Pancreas (tissue), 10 donors: ENCODE measurements at places on chromosomes 6 and 20.

GRCh38 chr6:113690281-113691259 is 166.6 kb upstream of the MARCKS start:
- no peak for DNase-seq

- no peak for DNase-seq
Observed at GRCh38 chr6:116439522-116440051, 21.6 kb upstream of the CALHM6 start.

GRCh38 chr20:52683761-52684160 is 288.4 kb upstream of the TSHZ2 start:
- no peak for DNase-seq

DNA sequence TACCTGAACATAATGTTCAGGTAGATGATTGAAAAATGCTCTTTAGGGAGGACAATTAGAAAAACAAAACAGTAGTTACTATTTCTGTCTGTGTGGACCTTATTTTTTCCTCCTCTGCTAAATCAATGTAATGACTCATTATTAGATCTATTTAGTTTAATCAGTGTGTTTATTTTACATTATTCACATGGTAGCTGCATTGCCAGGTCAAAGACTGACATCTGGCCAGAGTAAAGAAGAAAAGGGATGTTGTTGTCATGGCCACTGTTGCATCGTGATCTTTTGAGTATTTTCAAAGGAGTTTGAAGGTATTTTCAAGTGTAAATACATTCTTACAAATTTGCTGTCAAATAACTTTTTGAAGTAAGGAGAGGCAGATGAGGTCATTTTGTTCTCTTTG is 5.9 kb downstream of the CMTR1 start:
- DNase-seq = no peak

- peak; percentile 80 for DNase-seq
Observed at GRCh38 chr6:97947841-97948240, 664.8 kb upstream of the MMS22L start.

DNA sequence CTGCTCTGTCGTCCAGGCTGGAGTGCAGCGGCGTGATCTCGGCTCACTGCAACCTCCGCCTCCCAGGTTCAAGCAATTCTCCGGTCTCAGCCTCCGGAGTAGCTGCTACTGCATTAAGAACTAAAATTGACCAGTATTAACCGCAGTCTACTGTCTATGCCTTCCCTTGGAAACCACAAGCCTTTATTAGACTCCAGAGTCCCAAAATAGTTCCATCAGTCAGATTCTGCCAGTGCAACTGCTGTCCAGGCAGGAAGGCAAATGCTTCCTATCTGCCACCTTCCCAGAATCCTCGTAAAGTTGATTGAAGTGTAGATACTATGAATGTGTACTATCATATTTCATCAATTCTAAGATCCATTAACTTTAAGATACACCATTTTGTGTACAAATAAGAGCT is 16.7 kb downstream of the KAT14 start:
- DNase-seq = no peak

DNA sequence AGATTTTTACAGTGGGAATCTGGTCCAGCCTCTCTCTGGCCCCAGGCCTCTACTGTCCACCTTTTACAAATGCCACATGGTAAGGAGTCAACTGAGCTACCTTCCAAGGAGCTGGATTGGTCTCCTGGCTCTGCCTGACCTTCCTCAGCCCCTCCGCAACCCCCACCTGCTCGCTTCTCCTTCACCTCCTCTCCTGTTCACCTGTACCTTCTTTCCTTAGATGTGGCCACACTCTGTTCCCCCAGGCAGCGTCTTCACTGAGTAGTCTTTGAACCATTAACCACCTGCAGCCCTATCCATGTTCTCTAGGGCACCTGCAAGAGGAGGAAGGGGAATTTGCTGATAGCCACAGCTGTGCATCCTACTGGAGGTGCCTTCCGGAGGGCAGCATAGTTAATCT is 55.3 kb upstream of the DDR1 start:
- DNase-seq = no peak

- DNase-seq = no peak
Observed at GRCh38 chr6:163332575-163332974, 81.9 kb upstream of the QKI start.
